Immature natural killer cell (primary cell): ENCODE measurements at places on chromosomes 5 and 9.
A peak's percentile ranks its signal among the peaks of the same experiment; 100 is the strongest.

- no peak overlapping the region for H3K4me3 ChIP-seq
- no peaks in the 10 kb centered on the region for H3K27me3 ChIP-seq
- no peaks in the 10 kb centered on the region for H3K4me1 ChIP-seq
- DNase-seq, result no peak
- no peak overlapping the region for H3K27ac ChIP-seq
Observed at GRCh38 chr9:25742256-25742655, 64.0 kb upstream of the TUSC1 start.

- H3K4me1 ChIP-seq, result no peaks in the 10 kb centered on the region
- H3K36me3 ChIP-seq, result no peaks in the 10 kb centered on the region
- DNase-seq, result no peak
- H3K27ac ChIP-seq, result no peak overlapping the region
- H3K4me3 ChIP-seq, result no peak overlapping the region
Observed at GRCh38 chr9:105051897-105052296, 123.9 kb upstream of the ABCA1 start.

DNA sequence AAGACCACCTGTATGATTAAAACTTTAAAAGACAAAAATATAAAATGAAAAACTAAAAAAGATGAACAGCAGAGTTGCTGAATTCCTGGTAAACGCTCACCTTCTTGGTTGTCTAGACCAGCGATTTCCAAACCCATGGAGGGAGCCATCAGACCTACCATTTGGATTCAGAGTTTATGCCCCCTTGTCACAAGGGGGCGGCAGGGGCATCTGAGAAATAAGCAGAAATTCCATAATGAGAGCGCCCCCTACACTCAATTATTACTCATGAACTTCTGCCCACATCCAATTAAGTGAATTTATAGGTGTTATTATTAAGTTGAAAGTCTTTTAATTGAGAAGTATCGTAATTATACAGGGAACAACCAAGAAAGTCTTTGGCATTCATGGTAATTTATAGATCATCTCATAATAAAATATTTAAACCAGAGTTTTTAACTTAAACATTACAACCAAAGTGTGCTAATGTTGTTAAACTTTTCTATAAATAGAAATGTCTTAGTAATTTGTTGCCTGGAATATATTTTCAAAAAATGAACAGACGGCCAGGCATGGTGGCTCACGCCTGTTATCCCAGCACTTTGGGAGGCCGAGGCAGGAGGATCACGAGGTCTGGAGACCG lies 35.2 kb upstream of the SPATA31C2 start:
- peak; percentile 48 for DNase-seq
- H3K27ac ChIP-seq, result no peak overlapping the region
- no peak overlapping the region for H3K4me3 ChIP-seq
- no peaks in the 10 kb centered on the region for H3K36me3 ChIP-seq

GRCh38 chr5:149961957-149962409 lies 1.4 kb downstream of the SLC26A2 start:
- H3K4me1 ChIP-seq, result peaks cover 40% of the 10 kb centered on the region
- DNase-seq, result no peak
- peaks cover 4% of the 10 kb centered on the region for H3K27me3 ChIP-seq
- peaks cover 4% of the 10 kb centered on the region for H3K36me3 ChIP-seq

DNA sequence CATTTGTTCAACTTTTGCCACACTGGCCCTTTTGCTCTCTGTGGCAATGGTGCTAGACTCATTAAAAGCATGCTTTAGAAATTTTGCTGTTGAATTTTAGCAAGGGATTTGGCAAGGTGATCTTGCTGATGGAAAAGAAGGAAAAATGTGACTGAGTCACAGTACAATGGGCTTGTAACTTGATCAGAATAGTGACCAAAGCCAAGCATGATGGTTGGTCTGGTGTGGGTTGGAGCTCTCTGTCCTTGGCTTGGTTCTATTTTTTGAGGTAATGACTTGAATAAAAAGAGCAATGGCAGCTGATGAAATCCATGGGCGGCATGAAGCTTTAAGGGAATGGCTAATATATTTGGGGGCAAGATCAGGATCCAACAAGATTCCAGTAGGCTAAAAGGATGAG lies 114.4 kb upstream of the ZNF366 start:
- H3K27me3 ChIP-seq, result peaks cover 5% of the 10 kb centered on the region
- no peaks in the 10 kb centered on the region for H3K36me3 ChIP-seq
- H3K4me1 ChIP-seq, result no peaks in the 10 kb centered on the region
- no peak overlapping the region for H3K27ac ChIP-seq

- H3K27ac ChIP-seq, result no peak overlapping the region
- no peaks in the 10 kb centered on the region for H3K4me1 ChIP-seq
- DNase-seq, result no peak
- no peaks in the 10 kb centered on the region for H3K36me3 ChIP-seq
- no peak overlapping the region for H3K4me3 ChIP-seq
Observed at GRCh38 chr5:76111477-76112174, 28.4 kb downstream of the SV2C start.

- no peaks in the 10 kb centered on the region for H3K4me1 ChIP-seq
- H3K27ac ChIP-seq, result no peak overlapping the region
- no peak for DNase-seq
- H3K27me3 ChIP-seq, result no peaks in the 10 kb centered on the region
Observed at GRCh38 chr9:15735083-15735857, 182.4 kb downstream of the CCDC171 start.

- peak overlapping the region; percentile 100 for H3K4me3 ChIP-seq
- no peak for DNase-seq
Observed at GRCh38 chr5:176389135-176390123, 878 bp downstream of the HIGD2A start.

GRCh38 chr5:130141659-130142320 lies 237.5 kb downstream of the CHSY3 start:
- H3K27me3 ChIP-seq, result no peaks in the 10 kb centered on the region
- H3K27ac ChIP-seq, result no peak overlapping the region
- H3K36me3 ChIP-seq, result no peaks in the 10 kb centered on the region
- no peak for DNase-seq
- no peak overlapping the region for H3K4me3 ChIP-seq

DNA sequence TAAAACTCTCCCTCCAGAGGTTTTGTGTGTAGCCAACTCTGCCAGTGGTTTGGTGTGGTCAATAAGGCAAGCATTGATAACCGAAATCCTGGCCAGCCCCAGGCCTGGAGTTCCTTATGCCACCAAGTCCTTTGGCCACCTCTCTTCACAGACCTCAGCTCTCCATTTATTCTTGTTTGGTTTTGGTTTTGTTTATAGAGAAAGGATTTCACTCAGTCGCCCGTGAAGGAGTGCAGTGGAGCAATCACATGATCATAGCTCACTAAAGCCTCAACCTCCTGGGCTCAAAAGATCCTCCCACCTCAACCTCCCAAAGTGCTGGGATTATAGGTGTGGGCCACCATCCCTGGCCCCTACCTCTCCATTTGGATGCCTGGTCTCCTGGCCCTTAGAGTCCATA lies 55.4 kb upstream of the PPARGC1B start:
- DNase-seq, result no peak
- no peaks in the 10 kb centered on the region for H3K36me3 ChIP-seq
- no peak overlapping the region for H3K27ac ChIP-seq
- H3K27me3 ChIP-seq, result peaks cover 2% of the 10 kb centered on the region
- no peaks in the 10 kb centered on the region for H3K4me1 ChIP-seq

- no peaks in the 10 kb centered on the region for H3K27me3 ChIP-seq
- no peak overlapping the region for H3K4me3 ChIP-seq
- no peak for DNase-seq
Observed at GRCh38 chr5:132688536-132689339, 14.9 kb downstream of the IL4 start.

DNA sequence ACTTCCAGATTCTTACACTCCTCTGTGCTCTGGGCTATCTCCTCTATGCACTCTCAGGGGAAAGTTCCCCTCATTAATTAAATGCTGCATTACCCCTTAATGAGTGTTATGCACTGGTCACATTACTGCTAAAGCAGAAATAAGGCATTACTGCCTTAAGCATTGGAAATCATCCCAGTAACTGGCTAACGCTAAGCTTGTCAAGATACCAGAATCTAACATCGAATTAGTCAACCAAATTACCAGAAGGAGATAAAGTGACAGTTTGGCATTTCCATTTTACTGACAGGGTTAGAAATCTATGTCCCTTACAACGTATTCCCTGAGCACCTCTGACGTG lies 69.5 kb upstream of the FAM169A start:
- peaks cover 18% of the 10 kb centered on the region for H3K4me1 ChIP-seq
- H3K4me3 ChIP-seq, result peak overlapping the region; percentile 18
- no peak for DNase-seq
- no peak overlapping the region for H3K27ac ChIP-seq
- no peaks in the 10 kb centered on the region for H3K36me3 ChIP-seq

GRCh38 chr9:29209748-29210291 lies 1636.5 kb upstream of the C9orf72 start:
- H3K4me1 ChIP-seq, result peaks cover 20% of the 10 kb centered on the region
- H3K27me3 ChIP-seq, result peaks cover 12% of the 10 kb centered on the region
- no peak overlapping the region for H3K27ac ChIP-seq
- no peak for DNase-seq
- H3K4me3 ChIP-seq, result peak overlapping the region; percentile 5

- H3K27me3 ChIP-seq, result no peaks in the 10 kb centered on the region
- H3K36me3 ChIP-seq, result no peaks in the 10 kb centered on the region
- no peak for DNase-seq
- H3K27ac ChIP-seq, result no peak overlapping the region
Observed at GRCh38 chr9:589723-590122, 251.8 kb upstream of the DMRT1 start.

DNA sequence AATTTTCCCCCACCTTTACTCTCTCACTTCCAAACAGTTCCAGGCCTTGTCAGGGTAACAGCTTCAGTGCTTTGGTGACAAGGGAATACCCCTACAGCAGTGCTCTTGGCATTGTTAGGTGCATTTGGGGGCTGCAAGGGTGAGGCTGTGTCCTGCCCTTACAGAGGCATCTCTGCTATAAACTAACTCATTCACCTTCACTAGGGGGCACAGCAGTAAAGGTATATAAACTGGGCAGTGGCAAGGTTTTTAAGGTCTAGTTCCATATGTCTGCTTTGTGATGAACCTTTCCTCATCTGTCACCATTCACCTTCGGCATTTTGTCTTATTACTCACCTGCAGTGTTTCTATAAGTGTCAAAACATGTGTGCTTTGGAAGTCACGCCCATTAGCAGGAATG lies 79.1 kb upstream of the GPR151 start:
- H3K4me3 ChIP-seq, result no peak overlapping the region
- no peaks in the 10 kb centered on the region for H3K4me1 ChIP-seq
- H3K36me3 ChIP-seq, result peaks cover 26% of the 10 kb centered on the region
- H3K27ac ChIP-seq, result no peak overlapping the region

DNA sequence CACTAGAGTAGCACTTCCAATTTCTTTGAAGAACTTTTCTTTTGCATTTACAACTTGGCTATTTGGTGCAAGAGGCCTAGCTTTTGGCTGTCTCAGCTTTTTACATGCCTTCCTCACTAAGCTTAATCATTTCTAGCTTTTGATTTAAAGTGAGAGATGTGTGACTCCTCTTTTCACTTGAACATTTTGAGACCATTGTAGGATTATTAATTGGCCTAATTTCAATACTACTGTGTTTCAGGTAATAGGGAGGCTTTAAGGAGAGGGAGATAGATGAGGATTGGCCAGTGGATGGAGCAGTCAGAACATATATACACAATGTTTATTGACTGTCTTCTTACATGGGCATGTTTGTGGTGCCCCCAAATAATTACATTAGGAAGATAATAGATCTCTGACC lies 161.7 kb downstream of the GNA14 start:
- no peak for DNase-seq
- H3K27me3 ChIP-seq, result peaks cover 13% of the 10 kb centered on the region
- peaks cover 8% of the 10 kb centered on the region for H3K4me1 ChIP-seq
- H3K4me3 ChIP-seq, result no peak overlapping the region
- H3K27ac ChIP-seq, result no peak overlapping the region

DNA sequence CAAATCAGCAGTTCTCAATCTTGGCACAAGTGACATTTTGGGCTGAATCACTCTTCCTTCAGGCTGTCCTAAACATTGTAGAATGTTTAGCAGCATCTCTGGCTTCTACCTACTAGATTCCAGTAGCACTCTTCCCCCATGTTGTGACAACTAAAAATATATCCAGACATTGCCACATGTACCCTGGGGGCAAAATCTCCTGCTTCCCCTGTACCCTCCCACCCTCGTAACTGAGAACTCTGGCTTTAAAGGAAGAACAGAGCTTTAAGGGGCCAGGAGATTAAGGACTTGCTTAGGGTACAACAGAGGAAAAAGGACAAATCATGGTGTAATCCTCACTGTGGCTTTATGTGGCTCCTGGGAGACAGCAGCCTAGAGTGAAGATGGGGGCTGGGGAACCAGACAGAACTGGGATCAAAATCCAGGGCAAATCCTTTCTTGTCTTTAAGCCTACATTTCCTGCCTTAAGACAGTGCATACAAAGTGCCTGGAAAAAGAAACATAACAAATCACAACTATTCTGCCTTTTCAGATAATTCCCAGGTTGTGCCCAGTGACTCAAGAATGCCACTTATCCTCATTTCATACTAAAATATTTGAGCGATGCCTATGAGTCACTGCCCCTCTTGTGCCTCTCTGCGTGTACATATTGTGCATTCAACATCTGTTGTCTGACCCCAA lies 109.3 kb downstream of the DAPK1 start:
- DNase-seq, result no peak
- H3K36me3 ChIP-seq, result no peaks in the 10 kb centered on the region
- no peak overlapping the region for H3K4me3 ChIP-seq
- H3K4me1 ChIP-seq, result peaks cover 2% of the 10 kb centered on the region

- no peak overlapping the region for H3K4me3 ChIP-seq
- no peaks in the 10 kb centered on the region for H3K27me3 ChIP-seq
- no peak overlapping the region for H3K27ac ChIP-seq
Observed at GRCh38 chr5:171897231-171897630, 109.2 kb downstream of the FBXW11 start.

DNA sequence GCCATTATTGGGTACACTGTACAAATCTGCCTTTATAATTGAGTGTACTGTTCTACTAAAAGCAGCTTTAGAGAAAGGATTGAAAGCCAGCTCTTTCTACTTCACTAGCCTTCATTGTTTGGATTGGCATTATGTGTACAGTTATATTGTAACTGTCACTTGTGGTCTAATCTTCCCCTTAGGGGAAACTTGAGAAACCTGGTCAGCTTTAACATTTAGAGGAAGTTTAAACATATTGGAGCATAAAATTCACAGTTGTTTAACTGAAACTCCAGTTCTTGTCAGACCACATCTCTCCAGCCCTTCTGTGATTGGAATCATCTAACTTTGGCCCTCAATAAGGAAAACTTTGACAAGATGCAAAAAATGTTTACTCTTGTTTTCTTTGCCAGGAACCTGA lies 24.6 kb downstream of the PIK3R1 start:
- H3K27me3 ChIP-seq, result no peaks in the 10 kb centered on the region
- DNase-seq, result no peak
- H3K4me3 ChIP-seq, result peak overlapping the region; percentile 51
- peaks cover 99% of the 10 kb centered on the region for H3K4me1 ChIP-seq

GRCh38 chr9:16069671-16070454 lies 517.0 kb downstream of the CCDC171 start:
- H3K4me3 ChIP-seq, result no peak overlapping the region
- no peaks in the 10 kb centered on the region for H3K36me3 ChIP-seq
- H3K27ac ChIP-seq, result no peak overlapping the region
- no peaks in the 10 kb centered on the region for H3K4me1 ChIP-seq

GRCh38 chr5:117455236-117456233 lies 880.9 kb upstream of the SEMA6A start:
- H3K4me3 ChIP-seq, result no peak overlapping the region
- H3K36me3 ChIP-seq, result no peaks in the 10 kb centered on the region
- H3K27me3 ChIP-seq, result no peaks in the 10 kb centered on the region
- no peak overlapping the region for H3K27ac ChIP-seq
- no peak for DNase-seq

GRCh38 chr5:41127967-41128690 lies 57.0 kb upstream of the MROH2B start:
- DNase-seq, result no peak
- H3K27ac ChIP-seq, result no peak overlapping the region
- H3K27me3 ChIP-seq, result no peaks in the 10 kb centered on the region
- no peak overlapping the region for H3K4me3 ChIP-seq
- H3K36me3 ChIP-seq, result no peaks in the 10 kb centered on the region
